Stimulated activated CD4-positive, alpha-beta T cell treated with anti-CD3 and anti-CD28 coated beads, Interleukin-1b, Interleukin-23, amount 100 ng/mL, for 1 hour (primary cell): ENCODE measurements at places on chromosomes 7 and 10.

- no peak for DNase-seq
Observed at GRCh38 chr10:36200577-36200976, 558.5 kb upstream of the FZD8 start.

GRCh38 chr10:105041956-105042355 lies 400.9 kb downstream of the SORCS3 start:
- no peak for DNase-seq

DNA sequence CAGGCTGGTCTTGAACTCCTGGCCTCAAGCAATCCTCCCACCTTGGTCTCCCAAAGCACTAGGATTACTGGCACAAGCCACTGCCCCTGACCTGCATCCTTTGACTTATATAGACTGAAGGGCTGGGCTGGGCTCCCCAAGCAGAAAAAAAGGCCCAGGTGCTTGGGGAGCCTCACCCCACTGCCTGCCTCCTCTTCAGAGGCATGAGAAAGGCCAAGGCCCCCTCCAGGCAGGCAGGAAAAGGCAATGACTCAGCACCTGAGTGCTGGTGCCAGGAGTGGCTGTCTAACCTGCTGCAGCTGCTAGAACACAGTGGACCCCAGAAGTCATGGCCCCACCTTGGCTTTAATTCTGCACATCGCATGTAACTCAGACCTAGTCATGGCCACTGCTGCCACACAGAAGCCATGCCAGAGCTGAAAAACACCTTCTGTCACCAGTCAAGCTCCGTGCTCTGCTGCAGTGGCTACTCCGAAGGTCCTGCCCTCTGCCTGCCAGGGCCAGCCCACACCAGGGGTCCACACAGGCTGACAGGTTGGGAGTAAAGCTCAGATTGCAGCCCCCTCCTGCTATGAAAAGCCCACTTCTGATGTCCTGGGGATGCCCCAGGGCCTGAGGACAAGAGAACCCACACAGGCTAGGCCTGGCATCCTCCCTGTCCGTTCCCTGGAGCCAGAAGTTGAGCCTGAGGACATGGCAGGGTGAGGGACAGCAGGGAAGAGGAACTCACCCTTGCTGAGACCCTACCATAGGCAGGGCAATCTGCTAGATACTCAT lies 48.5 kb downstream of the GRID1 start:
- no peak for DNase-seq

- DNase-seq, result no peak
Observed at GRCh38 chr7:143041346-143041745, 10.8 kb upstream of the OR6V1 start.

- DNase-seq, result no peak
Observed at GRCh38 chr7:126843883-126844282, 408.9 kb downstream of the GRM8 start.

DNA sequence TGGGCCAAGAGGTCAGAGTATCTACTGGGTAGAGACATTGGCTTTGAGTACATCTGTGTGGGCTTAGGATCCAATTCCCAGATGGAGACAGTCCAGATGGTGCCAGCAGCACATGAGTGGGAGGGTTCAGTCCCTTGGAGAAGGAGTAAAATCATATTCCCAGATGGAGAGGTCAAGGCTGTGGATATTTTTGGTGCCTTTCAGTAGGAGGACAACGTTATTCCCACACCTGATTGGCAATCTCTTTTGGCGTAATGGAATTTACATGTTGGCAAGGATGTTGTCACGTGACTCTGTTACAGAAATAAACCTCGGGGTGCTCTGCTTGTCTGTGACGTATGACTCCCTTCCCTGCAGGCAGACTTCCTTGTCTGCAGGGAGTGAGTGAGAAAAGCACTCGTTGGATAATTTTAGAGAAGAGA lies 27.6 kb downstream of the NPS start:
- no peak for DNase-seq

DNA sequence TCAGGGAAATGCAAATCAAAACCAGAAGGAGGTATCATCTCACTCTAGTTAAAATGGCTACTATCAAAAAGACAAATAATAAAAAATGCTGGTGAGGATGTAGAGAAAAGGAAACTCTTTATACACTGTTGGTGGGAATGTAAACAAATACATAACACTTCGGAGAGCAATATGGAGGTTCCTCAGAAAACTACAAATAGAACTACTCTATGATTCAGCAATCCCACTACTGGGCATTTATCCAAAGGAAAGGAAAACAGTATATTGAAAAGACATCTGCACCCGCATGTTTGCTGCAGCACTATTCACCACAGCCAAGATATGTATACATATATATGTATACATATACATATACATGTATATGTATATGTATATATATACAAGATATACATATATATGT lies 94.2 kb downstream of the C10orf90 start:
- no peak for DNase-seq

DNA sequence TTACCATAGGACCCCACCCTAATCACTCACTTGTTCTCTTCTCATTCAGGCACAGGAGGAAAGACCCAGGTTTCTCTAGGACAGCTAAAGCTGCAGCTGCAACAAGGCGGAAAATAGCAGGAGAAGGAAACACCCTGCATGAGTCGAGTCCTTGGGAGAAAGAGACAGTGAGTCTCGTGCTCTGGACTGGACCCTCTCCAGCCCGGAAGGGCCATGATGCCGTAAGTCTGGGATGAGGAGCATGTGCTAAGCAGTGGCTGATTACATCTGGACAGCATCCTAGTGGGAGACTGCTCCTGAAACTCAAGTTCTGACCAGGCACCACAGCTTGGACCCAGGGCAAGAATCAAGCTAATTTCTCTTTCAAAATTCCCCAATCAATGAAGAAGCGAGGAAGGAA lies 39.4 kb downstream of the FBXW4 start:
- no peak for DNase-seq

GRCh38 chr10:66281327-66281726 lies 644.5 kb upstream of the LRRTM3 start:
- no peak for DNase-seq

- no peak for DNase-seq
Observed at GRCh38 chr7:91519241-91520158, 255.3 kb downstream of the FZD1 start.

DNA sequence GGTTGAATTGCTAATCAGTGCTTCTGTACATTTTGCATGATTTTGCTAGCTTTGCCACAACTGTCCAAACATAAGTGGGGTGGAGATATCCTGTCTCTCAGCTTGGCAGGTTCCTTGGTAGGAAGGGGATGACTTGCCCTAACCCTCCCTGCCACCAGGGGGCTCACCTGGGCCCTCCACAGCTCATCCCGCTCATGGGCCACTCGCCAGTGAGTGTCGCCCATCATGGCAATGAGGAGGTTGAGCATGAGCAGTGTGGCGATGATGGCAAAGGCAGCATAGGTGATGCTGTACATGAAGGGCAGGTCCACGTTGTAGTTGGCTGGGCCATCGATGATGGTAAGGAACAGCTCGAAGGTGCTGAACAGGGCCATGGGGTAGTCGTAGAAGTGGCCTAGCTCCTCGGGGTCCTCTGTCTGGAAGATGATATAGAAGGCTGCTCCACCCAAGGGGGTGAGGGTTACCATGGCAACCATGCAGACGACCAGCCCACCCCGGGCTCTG lies 12.2 kb downstream of the TRPV6 start:
- DNase-seq, result no peak

DNA sequence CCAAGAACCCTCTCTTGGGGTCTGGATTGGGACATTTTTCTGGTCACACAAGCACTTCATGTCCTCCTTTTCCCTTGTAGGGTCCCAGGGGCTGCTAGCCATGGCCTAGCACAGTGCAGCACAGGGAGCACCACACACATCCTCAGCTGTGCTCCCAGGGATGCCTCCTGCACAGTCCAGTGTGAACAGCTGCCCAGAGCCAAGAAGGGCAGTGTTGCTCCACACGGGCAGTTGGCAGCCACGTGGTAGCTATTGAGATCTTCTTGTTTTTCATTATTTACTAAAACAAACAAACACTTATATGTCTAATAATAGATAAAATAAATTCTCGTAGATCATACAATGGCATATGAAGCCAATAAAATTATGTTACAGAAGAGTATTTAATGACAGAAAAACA lies 13.9 kb upstream of the LANCL2 start:
- no peak for DNase-seq

DNA sequence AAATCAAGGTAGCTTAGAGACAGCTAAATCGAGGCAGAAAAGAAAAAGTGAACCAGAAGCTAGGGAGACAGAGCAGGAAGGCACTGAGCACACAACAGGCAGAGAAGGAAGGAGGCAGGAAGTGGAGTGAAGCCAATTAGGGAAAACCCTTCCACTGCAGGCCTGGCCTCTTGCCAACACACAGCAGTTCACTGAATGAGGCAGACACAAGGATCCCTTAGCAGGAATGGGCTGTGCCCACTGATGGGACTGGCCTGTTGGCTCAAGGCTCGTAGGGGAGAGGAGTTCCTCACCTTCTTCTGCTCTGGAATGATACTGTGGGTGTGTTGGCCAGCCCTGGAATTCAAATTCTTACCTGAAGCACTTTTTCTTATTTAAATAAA lies 220.3 kb upstream of the STK17A start:
- DNase-seq, result no peak

GRCh38 chr10:117627561-117627960 lies 85.0 kb downstream of the EMX2 start:
- no peak for DNase-seq

- no peak for DNase-seq
Observed at GRCh38 chr10:64044098-64044497, 522.9 kb downstream of the REEP3 start.

DNA sequence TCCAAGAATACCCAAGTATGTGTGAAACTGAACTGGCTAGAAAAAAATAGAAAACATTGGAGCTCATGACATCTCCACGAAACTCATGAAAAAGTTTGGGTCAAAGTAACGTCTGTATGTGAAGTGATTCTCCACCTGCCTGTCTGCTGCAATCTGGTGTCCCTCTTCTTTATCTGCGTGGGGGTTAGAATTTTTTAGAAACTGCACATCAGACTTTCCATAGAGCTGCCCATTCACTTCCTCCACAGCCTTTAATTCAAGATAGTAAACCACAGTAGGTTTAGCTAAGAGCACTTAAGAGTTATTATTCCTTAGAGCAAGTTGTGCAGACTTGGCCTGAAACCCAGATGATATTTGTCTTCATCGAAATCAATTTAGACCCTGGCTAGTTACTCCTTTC lies 55.3 kb downstream of the SCIN start:
- DNase-seq, result no peak

DNA sequence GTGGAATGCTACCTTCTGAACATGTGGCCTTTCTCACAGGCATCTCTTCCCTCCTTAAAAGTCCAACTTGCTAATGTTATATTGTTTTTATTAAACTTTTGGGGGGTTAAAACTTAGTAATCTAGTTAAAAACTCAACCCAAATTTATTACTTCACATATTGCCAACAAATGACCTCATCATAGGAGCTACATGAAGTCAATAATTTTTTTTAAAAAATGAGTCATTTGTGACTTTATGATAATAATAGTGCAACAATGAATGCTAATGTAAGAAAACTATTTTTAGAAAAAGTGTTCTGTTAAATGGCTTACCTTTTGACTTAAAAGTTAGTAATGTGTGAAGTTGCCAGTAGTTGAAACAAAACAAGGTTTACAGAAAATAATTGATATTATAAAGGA lies 325.9 kb upstream of the FZD1 start:
- no peak for DNase-seq

GRCh38 chr10:36555036-36555435 lies 570.4 kb upstream of the ANKRD30A start:
- DNase-seq, result no peak

- no peak for DNase-seq
Observed at GRCh38 chr7:30692438-30692837, 10.2 kb upstream of the CRHR2 start.

DNA sequence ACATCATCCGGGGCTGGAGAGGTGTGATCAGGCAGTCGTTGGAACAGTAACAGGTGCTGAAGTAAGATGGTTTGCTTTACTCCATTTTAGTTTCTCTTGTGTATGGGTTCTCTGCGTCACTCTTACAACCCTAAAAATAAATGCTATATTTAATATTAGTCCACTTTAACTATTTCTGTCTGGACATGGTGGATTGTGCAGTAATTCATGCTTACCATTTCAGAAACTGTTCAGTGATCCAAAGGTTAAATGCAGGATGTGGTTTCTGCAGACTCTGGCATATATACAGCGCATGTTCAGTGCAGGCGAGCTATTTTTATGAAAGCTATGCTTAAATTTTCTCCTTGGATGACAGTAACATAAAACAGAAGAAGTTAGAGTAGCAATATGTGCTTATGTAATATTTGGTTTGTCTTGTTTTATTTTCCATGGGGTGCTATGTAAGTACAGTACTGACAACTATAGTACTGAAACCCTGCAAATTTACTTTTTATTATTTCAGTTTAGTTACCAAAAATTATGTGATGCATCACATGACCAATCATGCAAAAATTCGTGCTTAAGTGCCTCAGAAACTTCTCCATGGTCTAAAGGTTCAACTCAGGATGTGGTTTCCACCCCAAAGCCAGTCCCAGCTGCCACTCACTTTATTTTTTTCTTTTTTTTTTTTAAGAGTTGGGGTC lies 46.6 kb upstream of the GRID1 start:
- DNase-seq, result no peak

GRCh38 chr10:110522365-110522988 lies 24.8 kb downstream of the DUSP5 start:
- no peak for DNase-seq

DNA sequence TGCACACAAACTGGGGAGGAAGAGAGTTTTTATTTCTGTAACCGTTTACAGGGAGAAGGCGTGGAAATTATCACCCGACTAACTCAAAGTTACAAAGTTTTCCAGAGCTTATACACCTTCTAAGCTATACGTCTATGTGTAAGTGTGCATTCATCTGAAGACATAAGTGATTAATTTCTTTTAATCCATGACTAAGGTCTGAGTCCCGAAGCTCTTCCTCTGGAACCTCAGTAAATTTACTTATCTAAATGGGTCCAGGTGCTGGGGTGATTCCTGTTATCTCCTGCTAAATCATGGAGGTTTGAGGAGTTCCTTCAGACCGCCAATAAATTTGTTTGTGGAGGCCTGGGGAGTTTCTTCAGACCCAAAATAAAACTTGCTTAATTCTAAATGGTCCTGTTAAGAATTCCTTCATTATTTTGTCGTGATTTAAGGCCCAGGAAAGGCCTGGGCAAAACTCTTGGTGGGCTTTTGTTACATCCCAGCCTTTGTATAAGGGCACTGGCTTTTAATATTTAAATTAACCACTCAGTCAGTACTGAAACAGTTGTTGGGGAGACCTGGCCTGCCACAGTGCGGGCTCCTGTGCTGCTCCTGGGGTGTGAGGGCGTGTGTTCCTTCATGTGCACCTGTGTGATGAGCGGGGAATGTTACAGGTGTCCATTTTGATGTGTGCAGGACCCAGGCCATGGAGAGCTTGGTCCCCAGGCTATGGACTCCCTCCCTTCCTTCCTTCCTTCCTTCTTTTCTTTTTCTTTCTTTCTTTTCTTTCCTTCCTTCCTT lies 5.8 kb upstream of the METTL27 start:
- DNase-seq, result no peak
